ENCODE measurements at places on chromosomes 3 and 15.

DNA sequence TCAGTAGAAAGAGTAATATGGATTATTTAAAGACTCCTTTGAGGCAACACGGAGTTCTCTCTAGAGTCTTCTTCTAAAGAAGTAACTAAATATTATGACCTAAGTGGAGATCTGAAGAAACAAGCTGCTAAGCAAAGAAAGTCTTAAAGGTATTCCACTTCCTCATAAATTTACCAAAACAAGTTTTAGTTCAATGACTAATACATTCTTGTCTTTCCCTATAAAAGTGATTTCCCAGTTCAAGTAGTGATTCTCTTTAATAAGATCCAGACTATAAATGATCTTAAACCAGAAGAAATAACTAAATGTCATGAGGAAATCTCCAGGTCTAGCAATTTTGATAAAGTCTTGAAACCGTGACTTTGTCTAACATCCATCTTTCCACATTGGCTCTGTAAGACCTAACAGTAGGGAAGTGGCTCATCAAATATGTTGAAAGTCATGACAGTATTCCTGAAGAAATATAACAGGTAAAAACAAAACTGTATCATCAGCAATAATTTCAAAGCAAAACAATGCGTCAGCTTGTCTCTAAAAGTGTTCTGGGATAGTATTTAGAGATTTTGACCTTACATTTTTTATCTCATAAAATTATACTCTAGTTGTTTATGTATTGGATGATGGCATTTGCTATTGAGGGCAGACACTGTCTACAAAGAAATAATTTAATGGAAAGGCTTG lies 51.8 kb upstream of the NEDD4 start:
- no peak for DNase-seq

GRCh38 chr3:111496894-111497559 lies 45.0 kb upstream of the CD96 start:
- no peak for DNase-seq

GRCh38 chr15:88776646-88777045 lies 26.6 kb upstream of the ACAN start:
- DNase-seq = no peak

DNA sequence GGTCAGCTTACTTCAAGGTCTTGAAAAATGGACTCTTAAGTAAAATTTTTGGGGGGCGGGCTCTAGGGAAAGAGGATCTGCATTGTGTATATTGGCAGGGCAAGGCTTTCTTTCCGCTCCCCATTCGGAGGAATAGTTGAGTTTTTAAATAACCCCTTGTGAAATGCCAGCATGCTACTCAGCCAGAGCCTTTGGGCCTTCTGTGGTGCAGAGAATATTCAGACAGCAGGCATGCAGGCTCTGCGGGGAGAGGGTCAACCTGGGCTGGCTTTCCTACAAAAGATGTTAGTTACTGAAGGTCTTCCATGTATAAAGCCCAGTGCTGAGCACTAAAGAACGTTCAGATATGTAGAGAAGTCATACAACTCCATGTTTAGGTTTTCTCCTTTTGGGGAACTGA lies 40.6 kb downstream of the ADAMTSL3 start:
- no peak for DNase-seq

DNA sequence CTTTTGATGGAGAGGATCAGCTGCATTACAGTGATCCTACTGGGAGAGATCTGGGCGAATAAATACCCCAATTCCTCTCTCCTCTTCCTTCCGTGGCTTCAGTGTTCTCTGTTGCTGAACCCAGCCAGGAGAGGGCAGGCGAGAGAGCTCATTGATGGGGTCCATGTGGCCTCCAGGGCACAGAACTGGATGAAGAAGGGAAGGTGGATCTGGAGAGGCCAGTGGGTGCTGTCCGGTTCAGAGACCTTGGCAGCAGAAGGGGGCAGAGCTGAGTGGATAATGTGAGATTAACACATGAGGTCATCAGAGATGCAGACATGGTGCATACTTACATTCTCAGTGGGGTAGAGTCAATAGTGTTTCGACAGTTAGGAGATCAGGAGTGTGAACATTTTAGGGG lies 193.6 kb downstream of the CLSTN2 start:
- DNase-seq = no peak
